BJ (cell line): ENCODE measurements at places on chromosomes 3 and 15. TPM values are rescaled to one million over a fixed set of nuclear protein-coding genes. Genes with fewer than 3 reads are reported as not detected.

GRCh38 chr15:80157215-80157614, 4.4 kb downstream of the FAH start:
- no peak for DNase-seq

DNA sequence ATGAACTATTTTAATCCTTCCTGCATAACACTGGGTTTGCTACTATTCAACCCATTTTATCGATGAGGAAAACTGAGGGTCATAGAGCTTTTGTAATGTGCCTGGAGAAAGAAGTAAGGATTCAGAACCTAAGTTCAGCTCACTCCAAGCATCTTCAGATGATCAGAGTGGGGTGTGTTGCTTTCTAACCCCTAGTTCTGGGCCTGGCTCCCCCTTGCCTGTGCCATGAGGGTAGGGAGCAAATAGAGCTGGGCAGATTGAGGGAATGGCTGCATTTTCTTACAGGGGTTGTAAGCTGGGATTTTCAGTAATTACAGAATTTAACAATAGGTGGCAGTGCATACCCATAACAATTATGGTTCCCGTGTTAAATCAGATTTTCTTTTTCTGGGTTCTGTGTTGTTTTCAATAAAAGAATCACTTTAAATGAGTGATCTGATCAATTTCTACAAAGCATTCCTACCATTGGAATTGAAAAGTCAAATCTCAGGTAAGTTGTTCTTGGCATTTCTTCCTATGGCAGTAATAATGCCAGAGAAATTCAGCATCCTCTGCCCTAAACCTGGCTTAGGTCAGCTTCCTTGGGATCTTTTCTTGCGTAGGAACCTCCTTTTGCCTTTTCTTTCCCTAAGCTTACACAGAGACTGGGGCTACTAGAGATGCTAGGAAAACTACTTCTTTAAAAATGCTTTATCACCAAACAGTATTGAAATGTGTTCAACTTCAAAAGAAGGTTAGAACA, 103.8 kb upstream of the IL12A start:
- DNase-seq = no peak

DNA sequence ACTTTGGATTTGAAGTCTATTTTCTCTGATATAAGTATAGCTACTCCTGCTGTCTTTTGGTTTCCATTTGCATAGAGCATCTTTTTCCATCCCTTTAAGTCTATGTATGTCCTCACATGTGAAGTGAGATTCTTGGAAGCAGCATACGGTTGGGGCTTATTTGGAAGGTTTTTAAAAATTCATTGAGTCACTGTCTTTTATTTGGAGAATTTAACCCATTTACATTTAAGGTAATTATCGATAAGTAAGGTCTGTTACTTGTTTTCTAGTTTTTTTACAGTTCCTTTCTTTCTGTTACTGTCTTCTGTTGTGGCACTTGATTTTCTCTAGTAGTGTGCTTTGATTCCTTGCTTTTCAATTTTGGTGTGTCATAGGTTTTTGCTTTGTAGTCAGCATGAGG, 14.0 kb downstream of the RUBCN start:
- no peak for DNase-seq

- no peak for DNase-seq
Measured at GRCh38 chr3:87318617-87319021, 42.2 kb upstream of the POU1F1 start.

- no peak for DNase-seq
Measured at GRCh38 chr15:88905576-88905975, 7.6 kb downstream of the MFGE8 start.

DNA sequence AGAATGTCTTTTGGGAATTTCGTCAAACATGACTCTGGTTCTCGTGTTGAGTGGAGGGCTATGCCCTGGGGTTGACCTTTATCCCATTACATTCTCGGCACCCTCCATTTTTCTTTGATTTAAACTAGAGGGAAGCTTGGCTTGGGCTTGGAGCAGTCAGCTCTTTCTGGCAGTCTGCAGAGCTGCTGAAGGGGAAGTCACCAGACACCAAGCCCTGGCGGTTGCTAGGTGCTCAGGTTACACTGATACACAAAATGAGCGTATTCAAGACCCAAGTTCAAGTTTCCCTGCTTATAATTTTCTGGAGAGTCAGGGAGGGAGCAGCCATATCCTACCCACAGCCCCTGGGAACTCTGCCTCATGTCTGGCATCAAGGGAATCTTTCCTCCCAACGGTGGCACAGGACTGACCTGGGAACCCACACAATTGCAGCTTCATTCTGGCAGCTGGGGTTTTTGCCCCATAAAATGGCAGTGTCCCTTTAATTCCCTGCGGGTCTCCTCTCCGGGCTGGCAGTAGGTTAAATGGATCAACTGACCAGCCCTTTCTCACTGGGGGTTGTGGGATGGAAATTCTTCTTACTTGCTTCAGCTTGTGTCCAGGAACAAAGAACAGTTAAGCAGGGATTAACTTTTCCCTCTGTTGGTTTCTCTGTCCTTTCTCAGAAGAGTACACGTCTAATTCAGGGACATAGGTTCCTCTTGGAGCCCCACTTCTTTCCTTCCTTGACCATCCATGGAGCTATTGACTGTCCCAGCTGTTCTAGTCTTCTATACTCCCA, 110.0 kb upstream of the DLG1 start:
- no peak for DNase-seq

GRCh38 chr15:26872206-26872605, 5.3 kb downstream of the GABRA5 start:
- no peak for DNase-seq

- DNase-seq = no peak
Measured at GRCh38 chr3:146692254-146692653, 87.1 kb upstream of the PLSCR5 start.

DNA sequence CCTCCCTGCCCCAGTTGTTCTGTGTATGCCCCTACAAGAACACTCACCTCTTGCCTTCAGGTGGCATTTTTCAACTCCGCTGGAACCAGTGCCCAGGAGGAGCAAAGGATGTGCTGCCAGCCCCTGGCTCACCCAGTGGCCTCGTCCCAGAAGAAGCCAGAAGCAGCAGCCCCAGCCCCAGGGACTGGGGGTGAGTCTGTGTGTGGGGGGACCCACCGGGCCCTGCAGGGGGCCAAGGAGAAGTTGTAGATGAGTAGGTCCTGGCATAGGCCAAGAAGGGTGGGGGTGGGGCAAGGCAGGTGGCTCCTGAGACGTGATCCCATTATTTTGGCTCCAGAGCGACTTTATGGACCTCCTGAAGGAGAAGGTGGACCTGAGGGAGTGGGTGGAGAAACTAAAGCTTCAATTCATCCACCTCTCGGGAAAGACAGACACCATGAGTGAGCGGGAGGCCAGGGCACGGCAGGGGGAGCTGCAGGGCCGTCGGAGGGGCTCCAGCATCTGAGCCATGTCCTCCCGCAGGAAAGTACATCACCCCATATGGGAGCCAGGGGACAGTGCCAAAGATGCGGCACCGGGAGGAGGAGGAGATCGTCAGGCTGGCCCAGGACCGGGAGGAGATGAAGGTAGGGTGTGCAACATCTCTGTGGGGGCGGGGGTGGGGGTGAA, 29.3 kb downstream of the NGRN start:
- no peak for DNase-seq

- DNase-seq = no peak
Measured at GRCh38 chr15:66186049-66186825, 67.3 kb downstream of the MEGF11 start.

GRCh38 chr3:128123538-128124368, at the start of gene RUVBL1:
TSS of gene RUVBL1 (minus strand) at chr3:128123812. CDS start at chr3:128123724, 88 bp downstream.
- DNase-seq = peak; percentile 86

DNA sequence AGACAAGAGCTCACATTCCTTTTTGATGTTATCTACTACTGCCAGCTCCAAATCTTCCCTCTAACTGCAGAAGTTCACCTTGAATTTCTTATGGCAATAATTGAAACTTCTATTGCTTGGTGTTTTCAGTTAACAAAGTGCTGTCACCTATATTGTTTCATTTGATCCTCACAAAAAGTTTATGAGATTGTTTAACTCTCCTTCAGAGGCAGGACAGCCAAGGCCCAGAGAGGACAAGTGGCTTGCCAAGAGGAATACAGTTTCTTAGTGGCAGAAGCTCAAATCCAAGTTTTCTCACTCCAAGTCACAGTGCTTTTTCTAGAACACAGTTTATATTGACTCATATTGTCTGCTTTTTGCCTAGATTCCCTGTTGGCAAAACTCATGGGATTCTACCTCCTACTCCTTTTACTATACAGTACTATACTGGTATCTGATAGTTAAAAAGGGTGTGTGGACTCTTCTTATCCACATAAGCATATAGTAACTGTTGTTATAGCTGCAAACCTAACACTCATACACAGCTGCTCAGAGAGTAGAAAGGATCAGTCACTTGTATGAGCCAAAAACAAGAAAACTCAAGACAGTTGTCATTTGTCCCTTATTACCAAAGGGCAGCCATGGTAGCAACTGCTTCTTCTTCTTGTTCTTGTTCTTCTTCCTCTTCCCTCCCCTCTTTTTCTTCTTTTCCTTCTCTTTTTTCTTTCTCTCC, 15.9 kb downstream of the TM4SF4 start:
- no peak for DNase-seq

RAB11A gene
- 165 and 243 TPM in 2 replicates for polyA plus RNA-seq

PIGBOS1 gene
- polyA plus RNA-seq = 12.2 and 16.0 TPM in 2 replicates

ECE2 gene
- not detected in 2 replicates for polyA plus RNA-seq

ARGFX gene
- polyA plus RNA-seq = not detected in 2 replicates

CLRN1 gene
- polyA plus RNA-seq = not detected in 2 replicates

STXBP5L gene
- not detected in 2 replicates for polyA plus RNA-seq
